NCI-H1092 treated with DMSO at 0.1 percent for 48 hours (cell line): ENCODE measurements at places on chromosomes 3 and 15.
A peak's percentile ranks its signal among the peaks of the same experiment; 100 is the strongest.

DNA sequence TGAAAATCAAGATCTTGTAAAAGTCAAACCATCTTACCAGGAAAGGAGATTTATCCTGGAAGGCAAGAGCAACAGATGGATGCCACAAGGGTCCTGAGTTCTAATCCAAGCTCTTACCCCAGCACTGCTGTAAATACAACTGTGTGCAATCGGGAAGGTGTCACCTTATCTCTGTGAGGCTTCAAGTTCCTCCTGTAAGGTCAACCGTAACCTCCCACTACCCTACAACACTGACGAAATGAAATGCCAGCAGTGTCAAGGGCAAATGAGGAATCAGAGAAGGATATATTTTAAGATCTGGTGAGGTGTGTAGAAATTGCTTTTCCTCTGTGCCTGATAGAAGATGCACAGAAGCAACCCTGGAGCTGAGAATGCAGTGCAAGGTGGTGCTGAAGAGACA, 207.8 kb downstream of the NTRK3 start:
- no peak for DNase-seq

- DNase-seq, result no peak
Observed at GRCh38 chr3:3392946-3393345, 213.5 kb upstream of the CRBN start.

DNA sequence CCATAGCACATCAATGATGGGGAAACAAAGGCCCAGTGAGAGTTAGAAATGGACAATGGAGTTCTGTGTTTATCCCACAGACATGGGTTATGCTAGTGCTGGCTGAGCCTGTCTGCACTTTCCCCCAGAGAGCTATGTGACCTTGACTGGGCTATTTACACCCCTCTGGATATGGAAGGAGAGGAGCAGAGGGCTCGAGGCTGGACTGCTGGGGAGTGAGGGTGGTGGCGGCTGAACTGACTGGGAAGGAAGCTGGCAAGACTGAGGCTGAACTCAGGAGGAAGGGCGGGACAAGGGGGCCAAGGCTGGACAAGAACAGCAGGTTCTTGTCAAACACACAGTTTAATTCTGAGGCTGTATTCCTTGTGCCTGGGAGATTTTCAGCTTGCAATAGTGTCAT, 10.8 kb upstream of the INSYN1 start:
- DNase-seq, result no peak

GRCh38 chr3:123584284-123584987, 417 bp downstream of the HACD2 start:
- DNase-seq, result peak; percentile 70

GRCh38 chr3:123188058-123188457, 13.7 kb upstream of the SEC22A start:
- DNase-seq, result no peak

DNA sequence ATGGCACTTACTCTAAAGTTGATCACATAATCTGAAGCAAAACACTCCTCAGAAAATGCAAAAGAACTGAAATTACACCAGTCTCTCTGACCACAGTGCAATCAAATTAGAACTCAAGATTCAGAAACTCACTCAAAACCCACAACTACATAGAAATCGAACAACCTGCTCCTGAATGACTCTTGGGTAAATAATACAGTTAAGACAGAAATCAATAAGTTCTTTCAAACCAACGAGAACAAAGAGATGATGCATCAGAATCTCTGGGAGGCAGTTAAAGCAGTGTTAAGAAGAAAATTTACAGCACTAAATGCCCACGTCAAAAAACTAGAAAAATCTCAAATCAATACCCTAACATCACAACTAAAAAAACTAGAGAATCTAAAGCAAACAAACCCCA, 227.2 kb downstream of the CTNNB1 start:
- no peak for DNase-seq

DNA sequence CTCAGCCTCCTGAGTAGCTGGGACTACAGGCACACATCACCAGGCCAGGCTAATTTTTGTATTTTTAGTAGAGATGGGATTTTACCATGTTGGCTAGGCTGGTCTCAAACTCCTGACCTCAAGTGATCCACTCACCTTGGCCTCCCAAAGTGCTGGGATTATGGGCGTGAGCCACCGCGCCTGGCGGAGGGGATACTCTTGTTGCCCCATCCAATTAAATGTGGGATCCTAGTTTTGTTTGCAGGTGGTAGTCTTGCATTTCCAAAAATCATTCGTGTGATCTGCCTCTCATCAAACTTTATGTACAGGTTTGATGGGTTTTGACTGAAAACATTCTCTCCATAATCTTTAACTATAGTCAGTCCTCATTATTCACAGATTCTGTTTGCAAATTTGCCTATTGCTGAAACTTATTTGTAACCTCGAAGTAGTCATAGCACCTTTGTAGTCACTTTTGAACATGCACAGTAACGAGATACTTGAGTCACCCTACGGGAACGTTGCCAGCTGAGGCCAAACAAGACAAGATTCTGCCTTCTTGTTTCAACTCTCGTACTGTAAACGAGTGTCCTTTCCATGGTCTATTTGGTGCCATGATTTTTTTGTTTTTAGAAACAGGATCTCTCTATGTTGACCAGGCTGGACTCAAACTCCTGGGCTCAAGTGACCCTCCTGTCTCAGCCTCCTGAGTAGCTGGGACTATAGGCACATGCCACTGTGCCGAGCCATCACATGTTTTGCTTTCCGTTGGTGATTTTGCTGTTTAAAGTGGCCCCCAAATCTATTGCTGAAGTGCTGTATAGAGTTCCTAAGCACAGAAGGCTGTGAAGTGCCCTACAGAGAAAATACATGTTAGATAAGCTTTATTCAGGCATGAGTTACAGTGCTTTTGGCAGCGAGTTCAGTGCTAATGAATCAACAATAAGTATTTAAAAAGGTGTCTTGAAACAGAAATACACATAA, 8.1 kb upstream of the MAPK6 start:
- DNase-seq, result peak; percentile 62

DNA sequence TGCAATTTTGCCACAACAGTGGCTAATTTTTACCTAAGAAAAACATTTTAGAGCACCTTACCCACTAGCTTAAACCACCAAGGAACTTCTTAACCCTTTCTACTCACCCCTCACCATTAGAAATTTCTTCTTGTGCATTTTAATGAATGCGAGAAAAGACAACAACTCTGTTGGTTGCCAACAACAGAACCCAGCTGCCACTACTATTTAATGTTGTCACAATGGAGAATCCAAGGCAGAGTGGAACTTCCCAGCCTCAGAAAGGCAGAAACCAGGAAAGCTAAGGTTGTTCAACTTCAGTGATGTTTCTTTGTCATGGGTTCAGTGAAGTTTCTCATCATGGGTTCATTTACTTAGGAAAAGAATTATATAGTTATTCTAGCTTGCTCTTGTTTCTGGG, 325.2 kb upstream of the ARL6 start:
- DNase-seq, result no peak

DNA sequence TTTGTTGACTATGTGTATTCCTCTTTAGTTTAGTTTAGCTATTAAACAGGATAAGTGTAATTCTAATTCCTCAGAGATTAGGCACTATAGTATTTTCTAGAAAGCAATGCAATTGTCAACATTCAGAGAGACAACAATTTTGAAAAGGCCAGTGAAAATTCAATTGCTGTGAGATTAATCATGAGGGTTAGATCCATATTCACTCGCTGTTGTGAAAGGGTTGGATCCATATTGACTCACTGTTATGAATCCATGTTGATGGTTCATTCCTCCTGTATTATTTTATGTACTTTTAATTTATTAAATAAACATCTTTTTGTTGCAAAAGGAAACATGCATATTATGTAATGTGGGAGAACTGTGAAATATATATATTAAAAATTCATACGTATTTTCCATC, 641 bp downstream of the TRAT1 start:
- no peak for DNase-seq

- peak; percentile 38 for DNase-seq
Observed at GRCh38 chr15:90648137-90649070, 68.7 kb upstream of the BLM start.

GRCh38 chr3:46574881-46575576, 8.9 kb upstream of the LRRC2 start:
- DNase-seq, result no peak

- DNase-seq, result no peak
Observed at GRCh38 chr15:91946581-91947292, 93.2 kb downstream of the SLCO3A1 start.

- no peak for DNase-seq
Observed at GRCh38 chr3:123664753-123665152, 79.9 kb upstream of the HACD2 start.

- DNase-seq, result no peak
Observed at GRCh38 chr3:56887402-56888025, 85.8 kb upstream of the ARHGEF3 start.

- no peak for DNase-seq
Observed at GRCh38 chr3:58645726-58646125, 20.8 kb downstream of the FAM3D start.

- DNase-seq, result no peak
Observed at GRCh38 chr15:67941648-67942310, 101.9 kb upstream of the RNU6-1 start.

DNA sequence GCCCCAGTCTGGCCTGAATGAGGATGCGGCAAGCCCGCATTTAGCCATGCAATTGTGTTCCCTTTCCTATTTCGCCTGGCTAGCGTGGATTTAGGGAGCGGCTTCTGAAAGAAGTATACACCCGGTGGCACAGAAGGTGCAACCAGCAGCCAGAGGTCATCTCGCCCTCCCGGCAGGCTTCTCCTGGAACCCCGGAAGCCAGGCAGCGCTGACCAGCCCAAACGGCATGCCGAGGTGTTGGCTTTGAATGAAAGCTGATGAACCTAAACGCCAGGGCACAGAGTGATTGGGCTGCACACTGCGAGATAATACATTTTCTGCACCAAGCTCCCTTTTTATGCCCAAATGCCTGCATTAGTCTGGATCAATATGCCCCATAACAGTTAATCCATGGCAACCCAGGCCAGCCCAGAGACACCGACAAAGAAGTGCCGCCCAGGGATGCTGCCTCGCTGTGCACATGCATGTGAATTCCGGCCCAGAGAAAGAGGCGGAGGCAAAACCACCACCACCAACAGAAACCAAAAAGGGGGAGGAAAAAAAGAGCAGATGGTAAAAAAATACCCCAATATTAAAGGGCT, 1.4 kb downstream of the SRGAP3 start:
- no peak for DNase-seq

- no peak for DNase-seq
Observed at GRCh38 chr3:159189994-159190669, 388.3 kb downstream of the MFSD1 start.

GRCh38 chr3:68912376-68912775, 20.0 kb downstream of the TAFA4 start:
- DNase-seq, result no peak

DNA sequence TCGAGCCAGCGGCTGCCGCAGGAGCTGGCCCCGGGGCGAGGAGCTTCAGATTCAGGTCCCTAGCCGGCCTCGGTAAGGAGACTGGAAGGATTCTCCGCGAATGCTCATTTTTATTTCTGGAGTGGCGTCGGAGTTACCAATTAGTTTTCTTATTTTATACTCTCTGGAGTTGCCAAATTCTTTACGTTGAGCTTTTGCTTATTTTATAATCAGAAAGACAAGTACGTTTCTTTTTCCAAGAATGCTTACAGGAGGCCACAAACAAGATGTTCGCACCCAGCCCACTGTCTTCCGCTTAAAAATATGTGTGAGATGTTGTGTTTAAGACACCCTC, 453 bp upstream of the GPR156 start:
- no peak for DNase-seq

DNA sequence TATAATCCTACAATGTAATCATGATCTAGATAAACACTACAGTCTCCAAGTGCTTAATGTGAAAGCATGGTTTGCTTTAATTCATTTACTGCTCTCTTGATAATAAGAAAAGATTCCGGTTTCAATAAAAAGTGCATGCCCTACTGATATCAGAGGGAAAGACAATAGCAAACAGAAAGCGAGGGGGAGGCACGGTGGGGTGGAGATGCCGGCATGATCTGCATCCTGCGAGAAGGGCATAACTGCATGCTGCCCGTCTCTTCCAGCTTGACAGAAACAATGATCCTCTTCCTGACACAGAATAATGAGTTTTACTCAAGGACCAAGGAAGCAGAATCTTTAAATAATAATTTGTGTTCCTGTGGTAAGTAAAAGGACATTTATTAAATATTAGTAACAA, 51.7 kb downstream of the GOLIM4 start:
- no peak for DNase-seq

- DNase-seq, result peak; percentile 31
Observed at GRCh38 chr3:105385819-105386508, 19.3 kb downstream of the ALCAM start.

DNA sequence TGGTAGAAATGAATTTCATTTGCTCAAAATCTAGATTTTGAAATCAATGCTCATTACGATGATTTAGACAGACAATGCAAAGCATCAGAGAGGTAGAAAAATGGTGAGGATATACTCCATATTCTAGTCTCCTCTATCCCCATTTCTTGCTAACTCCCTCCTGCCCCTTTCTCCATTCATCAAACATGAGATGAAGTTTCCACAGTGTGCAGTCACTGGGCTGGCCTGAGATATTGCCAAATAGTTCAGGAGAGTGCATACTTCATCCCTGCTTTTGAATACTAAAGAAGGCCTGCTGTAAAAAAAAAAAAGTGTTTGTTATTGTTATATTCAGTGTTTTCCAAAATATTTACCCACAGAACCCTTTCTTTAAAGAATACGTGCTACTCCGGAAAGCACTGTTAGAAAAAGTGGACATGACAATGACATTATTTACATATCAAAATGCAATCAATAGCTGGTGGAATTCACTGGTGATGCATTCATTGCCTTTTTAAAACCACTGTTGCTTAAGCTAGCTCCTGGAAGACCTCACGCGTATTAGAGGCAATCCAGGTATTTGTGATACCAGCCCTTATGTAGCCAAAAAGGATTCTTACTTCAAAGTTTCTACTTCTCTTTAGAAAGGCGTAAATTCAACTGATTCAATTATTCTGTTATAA, 247.6 kb upstream of the SOX2 start:
- no peak for DNase-seq

- DNase-seq, result no peak
Observed at GRCh38 chr15:73899197-73900094, 26.1 kb downstream of the TBC1D21 start.

DNA sequence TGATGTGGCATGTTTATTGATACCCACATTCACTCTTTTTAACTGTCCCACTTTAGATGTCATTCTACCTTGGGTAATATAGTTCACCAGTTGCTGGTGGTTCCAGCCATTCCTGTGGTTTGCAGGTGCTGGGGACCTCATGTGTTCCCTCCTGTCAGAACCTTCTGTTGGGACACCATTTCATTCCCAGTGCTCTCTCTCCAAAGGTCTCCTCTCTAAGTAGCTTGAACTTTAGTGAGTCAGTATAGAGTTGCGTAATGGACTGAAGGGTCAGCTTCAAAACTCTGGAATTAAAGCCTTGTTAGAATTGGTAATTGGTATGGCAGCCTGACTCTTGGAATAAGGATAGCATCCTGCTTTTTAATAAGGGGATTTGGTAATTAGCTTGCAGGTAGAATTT, 108.5 kb downstream of the PLCL2 start:
- DNase-seq, result no peak

GRCh38 chr3:190436331-190436730, 13.4 kb downstream of the TMEM207 start:
- no peak for DNase-seq

GRCh38 chr3:183896610-183897009, 11.9 kb upstream of the PARL start:
- no peak for DNase-seq
